ENCODE measurements at places on chromosomes 11 and 22.

DNA sequence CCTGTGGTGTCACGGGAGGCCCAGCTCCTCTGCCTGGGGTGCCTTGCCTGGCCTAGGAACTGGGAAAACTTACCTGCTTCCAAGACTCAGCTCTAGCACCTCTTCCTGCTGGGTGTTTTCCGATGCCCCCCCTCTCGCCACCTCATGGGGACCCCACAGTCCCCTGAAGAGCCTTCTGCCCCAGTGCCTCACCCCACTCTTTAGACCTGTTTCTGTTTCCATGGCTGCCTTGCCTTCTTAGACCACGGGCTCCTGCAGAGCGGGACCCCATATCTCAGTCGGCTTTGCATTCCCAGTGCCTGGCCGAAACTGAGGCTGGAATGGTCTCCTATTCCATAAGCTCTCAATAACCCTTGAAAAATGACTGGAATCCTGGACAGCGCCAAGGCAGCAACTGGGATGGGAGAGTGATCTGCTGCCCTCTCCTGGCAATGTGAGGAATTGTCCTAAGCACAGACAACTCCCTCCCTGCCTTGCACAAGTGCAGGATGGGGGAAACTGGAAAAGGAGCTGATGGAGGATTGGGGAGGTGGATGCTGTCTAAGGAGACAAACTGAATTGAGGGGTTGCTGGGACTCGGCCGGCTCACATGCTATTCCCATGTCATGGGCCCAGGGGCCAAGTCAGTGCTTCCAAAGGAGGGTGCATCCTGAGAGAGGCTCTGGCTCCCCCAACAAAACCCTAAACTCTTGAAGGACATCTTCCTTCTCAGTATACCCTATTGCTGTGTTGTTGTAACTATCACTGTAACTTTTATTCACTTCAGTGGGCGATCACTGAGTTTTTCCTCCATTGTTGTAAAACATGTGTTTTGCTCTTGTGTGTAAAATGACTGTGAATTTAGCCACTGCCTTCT, 26.6 kb upstream of the IL17RA start:
- DNase-seq: no peak

- DNase-seq: no peak
Measured at GRCh38 chr22:46650078-46650810, 30.1 kb downstream of the GRAMD4 start.

DNA sequence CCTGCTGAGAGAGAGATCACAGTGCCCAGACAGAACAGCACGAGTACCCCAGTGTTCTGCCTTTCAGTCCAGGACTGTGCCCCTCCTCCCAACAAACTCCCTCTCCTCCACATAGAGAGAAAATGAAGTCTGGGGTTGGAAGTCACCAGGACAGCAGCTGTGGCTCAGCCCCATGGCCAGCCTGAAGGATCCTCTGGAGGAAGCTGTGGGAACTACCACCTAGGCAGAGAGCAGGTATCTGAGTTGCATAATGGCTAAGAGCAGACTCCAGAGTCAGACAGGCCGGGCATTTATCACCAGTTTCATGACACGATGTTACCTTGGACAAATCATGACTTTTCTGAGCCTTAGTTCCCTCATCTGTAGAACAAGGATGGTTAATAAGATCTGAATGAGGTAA, 61.2 kb upstream of the RRAS2 start:
- DNase-seq: no peak

DNA sequence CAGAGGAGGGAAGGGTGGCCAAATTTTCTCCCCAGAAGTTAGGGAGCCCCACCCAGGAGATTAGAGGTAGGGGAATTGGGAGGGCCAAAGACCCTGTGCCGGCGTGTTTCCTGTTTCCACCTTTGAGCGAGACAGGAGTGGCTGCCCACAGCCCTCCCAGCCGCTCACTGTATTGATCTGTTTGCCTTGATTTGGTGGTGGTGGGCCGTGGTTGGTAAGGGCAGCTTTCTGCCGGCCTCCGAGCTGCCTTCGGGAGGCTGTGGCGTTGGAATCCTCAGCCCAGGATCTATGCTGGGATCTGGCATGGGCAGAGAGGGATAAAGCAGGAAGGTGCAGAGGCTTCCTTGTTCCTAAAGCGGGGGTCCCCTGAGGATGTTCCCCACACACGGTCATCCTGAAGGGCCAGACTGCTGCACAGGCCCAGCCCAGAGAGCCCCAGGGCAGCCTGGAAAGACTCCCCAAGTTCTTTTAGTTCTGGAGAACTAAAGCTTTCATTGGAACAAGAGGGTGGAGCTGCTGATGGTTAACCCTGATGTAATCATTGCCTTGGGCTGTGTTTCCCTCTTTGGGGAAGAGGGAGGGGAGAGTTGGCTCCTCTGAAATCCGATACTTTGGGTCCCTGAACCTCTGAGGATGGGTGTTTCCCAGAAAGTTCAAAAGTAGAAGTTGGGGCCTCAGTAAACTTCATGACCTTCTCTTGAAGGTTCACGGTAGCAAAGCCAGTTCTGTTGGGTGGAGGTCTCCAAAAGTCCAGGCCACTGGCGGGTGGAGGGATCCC, 7.2 kb downstream of the FAM83F start:
- no peak for DNase-seq

- DNase-seq: no peak
Measured at GRCh38 chr11:113538451-113539412, 63.5 kb upstream of the DRD2 start.
